ENCODE measurements at places on chromosomes 7 and 10.

- no peak for DNase-seq
These were observed 100.9 kb downstream of the WDR37 start for GRCh38 chr10:1156921-1157614.

- DNase-seq: no peak
These were observed 7.9 kb downstream of the NXPH1 start for GRCh38 chr7:8441106-8441965.

- DNase-seq: no peak
These were observed 42.4 kb downstream of the PRPF18 start for GRCh38 chr10:13629116-13629515.

- DNase-seq: no peak
These were observed 4.3 kb upstream of the JAKMIP3 start for GRCh38 chr10:132061465-132061864.

DNA sequence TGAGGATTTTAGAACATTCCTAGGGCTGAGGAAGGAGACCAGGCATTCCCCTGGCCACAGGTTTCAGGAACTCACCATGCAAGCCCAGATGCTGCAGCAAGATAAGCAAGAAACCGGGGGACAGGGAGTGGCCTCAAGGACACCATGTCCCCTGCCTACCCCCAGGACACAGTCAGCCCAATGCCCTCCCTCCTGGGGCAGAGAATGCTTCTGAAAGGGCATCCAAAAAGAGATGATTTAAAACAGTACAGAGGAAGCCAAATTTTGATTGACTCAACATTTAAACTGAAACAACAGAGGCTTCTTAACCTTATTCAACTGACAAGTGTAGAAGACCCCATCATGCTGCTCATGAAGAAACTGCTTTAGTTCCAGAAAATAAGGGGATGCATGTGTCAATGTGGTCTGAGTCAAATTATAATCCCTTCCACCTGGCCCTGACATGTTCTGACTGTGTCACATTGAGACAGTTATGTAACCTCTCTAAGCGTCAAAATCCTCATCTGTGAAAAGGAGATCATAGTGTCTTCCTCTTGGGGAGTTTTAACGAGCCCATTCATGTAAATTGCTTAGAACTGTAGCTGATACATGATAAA, 60.0 kb downstream of the ICA1 start:
- DNase-seq: no peak

DNA sequence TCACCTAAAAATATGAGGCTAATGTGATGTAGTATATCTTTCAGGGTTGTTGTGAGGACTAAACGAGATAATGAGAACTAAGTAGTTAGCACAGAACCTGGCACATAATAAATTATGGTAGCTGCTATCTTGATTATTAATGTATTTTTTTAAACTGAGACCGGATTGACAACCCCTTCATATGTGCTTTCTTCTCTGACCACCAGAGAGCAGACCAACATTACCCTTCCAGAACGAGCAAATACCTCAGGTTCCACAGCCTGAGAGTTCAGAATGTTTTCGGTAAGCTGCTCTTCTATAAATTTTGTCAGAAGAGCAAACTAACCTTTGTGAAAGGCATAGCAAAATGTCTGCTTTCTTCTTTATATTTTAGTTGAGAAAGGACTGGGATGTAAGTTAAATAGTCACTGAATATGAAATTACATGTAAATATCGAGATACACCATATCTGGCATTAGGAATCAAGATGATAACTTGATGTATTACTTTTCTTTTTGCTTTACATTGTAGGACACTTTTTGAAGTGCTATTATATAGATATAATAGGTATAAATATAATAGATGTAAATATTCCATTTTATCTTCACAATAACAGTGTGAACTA, 13.6 kb upstream of the BPGM start:
- DNase-seq: peak; percentile 80

GRCh38 chr10:71285180-71285545, 33.9 kb upstream of the SLC29A3 start:
- DNase-seq: no peak

DNA sequence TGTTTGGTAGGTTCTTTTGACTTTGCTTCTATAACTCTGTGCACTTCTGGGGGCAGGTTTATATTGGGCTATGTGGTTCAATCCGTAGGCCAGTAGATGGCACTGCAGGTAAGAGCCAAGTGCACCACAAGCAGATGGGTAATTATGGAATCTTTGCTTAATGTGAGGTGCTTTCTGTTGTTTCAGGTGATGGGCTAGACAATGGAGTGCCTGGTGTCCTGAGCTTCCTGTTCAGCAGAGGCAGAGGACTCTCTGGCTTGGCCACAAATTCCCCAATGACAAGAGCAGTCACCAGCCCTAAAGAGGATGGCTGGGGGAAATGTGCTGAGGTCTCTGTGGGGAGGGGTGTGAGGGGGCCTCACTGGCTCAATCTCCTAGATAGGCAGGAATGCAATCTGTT, 455.0 kb downstream of the CCSER2 start:
- DNase-seq: peak; percentile 18

- no peak for DNase-seq
These were observed 55.7 kb downstream of the RALA start for GRCh38 chr7:39678930-39679709.

GRCh38 chr7:157352516-157352915, 15.7 kb downstream of the DNAJB6 start:
- no peak for DNase-seq

- DNase-seq: peak; percentile 77
These were observed 46.6 kb downstream of the CDHR3 start for GRCh38 chr7:106009503-106010226.

- DNase-seq: no peak
These were observed 246.1 kb downstream of the LRRTM3 start for GRCh38 chr10:67171970-67172369.

- peak; percentile 41 for DNase-seq
These were observed 163.0 kb upstream of the PPP1R3A start for GRCh38 chr7:114081606-114082425.

GRCh38 chr10:98696516-98696915, 249.8 kb upstream of the HPS1 start:
- DNase-seq: no peak

DNA sequence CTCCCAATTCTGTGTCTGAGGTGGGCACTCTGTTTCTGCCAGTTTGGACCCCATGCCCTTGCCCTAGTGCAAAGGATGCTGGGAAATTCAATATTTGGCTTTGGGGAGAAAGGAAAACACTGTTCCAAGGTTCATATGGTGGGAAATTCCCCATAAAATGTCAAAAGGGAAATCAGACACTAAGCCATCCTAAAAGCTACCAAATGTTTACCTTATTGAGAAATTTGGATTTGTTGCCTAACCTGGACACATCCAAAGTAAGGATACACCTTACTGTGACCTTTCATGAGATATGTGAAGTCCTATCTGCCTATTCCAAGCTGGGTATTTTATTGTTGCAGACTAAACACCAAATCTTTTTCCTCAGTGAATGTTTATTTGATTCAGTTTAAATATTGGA, 109.1 kb downstream of the CYP26A1 start:
- no peak for DNase-seq

- no peak for DNase-seq
These were observed 58.8 kb upstream of the AKR1E2 start for GRCh38 chr10:4767033-4767814.

GRCh38 chr10:114173603-114173920, 441 bp downstream of the CCDC186 start:
- DNase-seq: no peak

- DNase-seq: no peak
These were observed 51.1 kb upstream of the IL6 start for GRCh38 chr7:22675917-22676343.

DNA sequence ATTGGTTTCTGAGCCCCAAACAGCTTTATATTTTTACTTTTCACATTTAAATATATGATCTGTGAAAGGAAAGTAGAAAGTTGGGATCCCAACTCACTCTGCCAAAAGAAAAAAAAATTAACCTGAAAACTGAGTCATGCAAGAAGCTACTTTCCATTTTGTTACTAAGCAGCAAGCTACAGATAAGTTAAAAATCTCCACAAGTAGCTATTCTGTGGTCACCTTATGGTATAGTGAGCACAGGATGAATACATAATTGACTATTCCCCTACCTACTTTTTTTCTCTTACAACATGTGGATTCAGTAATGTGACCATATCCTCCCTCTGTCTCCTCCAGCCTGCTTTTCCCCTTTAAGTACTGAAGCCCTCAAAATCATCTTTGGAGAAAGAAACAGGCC, 30.3 kb upstream of the CREB3L2 start:
- DNase-seq: no peak

Measured in CD4-positive, CD25-positive, alpha-beta regulatory T cell (primary cell).